ENCODE measurements at places on chromosomes 13 and 19.

DNA sequence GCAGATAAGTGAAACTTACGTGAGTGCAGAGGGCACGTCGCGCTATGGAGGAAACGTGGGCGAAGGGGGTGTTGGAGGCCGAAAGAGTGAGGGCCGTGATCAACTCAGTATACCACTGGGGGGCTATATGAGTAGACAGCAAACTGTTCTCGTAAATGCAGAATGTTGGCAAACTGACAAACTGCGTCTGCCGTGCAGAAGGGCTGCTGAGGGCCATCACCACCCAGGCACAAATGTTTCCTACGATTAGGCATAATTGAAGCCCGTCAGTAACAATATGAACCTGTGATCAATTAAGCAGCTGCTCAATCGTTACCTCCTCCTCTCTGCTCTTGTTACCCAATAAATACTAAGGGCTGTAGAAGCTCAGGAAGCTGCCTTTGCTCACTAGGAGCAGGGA lies 17.3 kb upstream of the MADCAM1 start:
- DNase-seq, result no peak

DNA sequence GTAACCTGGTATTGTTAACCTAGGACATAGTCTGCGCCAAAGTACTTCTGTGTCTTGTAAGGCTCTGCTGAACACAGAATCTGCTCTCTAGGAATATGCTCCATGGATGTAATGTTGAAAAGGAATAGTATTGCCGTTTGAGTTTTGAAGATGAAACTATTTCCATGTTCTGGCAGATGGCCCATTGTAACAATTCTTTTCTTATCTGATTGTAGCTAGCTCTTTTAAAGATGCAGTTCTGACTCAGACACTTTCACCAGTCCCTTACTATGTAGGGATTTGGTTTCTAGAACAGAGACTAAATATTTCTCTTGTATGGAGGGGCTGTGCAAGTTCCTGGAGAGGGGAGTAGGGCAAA lies 185.6 kb downstream of the MTUS2 start:
- no peak for DNase-seq

- DNase-seq, result no peak
Measured at GRCh38 chr19:47221080-47221841, 9.7 kb downstream of the BBC3 start.

DNA sequence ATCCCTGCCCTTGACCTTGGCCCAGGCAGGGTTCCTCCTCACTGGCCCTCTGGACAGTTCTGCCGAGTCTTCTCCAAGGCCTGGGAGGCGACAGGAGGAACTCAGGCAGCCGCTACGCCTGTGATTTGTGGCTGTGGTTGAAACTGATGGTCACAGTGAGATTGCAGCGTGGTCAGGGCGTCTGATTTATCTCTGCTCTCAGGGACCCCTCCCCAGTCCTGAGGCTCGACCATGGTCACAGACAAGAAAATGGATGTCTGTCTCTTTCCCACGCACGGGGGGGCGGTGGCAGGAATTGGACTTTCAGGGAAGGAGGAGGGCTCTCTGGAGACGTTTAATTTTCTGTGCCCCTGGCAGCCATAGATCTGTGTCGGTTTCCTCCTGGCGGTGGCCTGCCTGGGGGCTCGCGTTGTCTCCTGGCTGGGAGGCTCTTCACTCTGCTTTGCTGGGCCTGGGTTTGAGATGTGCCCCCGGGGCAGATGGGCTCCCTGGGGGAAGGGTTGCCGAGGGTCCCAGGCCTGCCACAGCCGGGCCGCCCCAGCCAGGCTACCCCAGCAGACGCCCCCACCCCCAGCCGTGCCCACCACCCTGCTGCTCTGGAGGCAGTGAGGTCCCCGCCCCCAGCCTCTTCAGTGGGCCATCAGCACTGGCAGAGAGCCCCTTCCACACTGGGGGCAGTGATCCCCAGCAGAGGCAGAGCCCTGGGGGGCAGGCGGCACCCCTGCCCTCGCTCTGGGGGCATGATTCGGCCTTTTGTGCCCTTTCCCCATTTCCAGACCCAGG lies 167.4 kb downstream of the KDM4B start:
- DNase-seq, result no peak

- DNase-seq, result no peak
Measured at GRCh38 chr19:4748589-4748988, 24.9 kb upstream of the DPP9 start.

DNA sequence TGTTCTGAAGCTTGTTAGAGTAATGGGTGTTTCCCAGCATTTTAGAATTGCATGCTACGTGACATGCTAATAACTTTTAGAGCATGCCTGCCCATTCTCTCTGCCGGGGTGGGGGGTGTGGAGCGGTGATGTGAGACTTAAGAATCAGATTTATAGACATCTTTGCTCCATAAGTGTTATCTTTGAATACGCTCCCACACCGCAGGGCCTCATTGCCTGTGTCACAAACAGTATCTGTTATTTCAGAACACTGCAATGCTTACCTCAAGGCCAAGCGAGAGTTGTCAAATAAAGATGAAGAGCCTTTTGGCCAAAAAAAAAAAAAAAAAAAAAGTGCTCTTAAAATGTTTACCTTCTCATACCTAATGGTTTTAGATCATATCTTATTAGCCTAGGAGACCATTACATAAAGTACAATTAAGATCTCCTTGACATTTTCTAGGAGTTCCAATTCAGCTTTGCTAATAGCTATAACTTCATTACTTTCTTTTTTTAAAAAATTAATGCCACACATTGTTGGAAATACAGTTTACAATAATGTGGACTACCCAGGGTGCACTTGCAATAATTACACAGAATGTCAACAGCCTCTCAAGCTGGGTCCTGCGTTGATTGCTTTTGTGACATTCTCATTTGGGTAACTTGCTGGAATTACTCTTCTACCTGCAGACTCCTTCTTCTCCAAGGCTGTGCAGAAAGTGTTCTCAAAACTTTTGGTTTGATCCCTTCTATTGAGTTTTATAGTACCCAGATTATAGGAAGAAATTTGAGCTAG lies 525.3 kb downstream of the KLF12 start:
- DNase-seq, result no peak

GRCh38 chr13:53141336-53141735 lies 112.7 kb downstream of the OLFM4 start:
- DNase-seq, result no peak

DNA sequence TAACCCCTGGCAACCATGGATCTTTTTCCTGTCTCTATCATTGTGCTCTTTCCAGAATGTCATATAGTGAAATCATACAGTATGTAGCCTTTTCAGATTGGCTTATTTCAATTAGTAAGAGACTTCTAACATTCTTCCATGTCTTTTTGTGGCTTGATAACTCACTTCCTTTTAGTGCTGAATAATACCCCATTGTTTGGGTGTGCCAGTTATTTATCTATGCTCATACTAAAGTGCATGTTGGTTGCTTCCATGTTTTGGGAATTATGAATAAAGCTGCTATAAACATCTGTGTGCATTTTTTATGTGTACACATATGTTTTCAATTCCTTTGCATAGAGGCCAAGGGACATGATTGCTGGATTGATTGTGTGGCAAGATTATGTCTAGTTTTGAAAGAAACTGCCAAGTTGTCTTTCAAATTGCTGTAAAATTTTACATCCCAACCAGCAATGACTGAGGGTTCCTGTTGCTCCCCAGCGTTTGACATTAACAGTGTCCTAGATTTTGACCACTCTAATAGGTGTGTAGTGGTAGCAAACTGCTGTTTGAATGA lies 358.9 kb downstream of the ITGBL1 start:
- DNase-seq, result no peak

Data from thoracic aorta (tissue), 2 donors.